Cortex of kidney (tissue), 1 donor: ENCODE measurements at places on chromosomes 2 and 18.

DNA sequence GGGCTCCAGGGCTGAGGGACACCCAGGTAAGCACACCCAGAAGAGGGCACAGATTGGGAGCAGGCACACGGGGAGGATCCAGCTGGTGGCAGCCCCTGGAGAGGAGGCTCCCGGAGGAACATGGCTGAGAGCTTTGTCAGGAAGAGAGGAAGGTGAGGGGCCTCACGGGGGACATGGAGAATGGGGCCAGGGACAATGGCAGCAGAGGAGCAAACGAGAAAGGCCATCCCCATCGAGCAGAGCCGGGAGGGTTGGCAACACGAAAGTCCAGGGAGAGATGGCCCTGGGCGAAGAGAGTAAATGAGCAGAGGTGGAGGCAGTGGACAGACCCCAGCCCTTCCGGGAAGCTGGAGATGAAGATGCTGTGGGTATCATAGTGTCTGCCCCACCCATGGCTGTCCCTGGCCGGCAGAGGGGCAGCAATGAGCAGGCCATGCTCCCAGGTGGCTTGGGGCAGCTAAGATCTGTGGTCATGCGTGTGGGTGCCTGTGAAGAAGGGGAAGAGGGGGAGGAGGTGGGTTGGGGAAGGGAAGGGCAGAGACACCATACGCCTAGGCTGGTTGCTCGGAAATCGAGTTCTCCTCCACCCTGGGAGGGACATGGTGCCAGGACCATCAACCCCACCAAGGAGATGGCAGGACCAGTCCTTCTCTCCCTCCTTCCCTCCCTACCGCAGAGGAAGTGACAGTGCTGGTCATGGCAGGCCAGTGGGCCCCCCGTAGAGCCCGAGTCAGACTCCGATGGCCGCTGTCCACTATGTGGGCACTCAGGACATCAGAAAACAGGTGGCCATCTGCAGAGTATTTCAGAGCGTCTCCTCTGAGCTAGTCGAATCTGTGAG, 191.7 kb downstream of the NDUFA10 start:
- DNase-seq, result no peak

GRCh38 chr18:3970929-3971328, 484.2 kb downstream of the DLGAP1 start:
- DNase-seq, result no peak

GRCh38 chr2:152961351-152961750, 242.9 kb downstream of the ARL6IP6 start:
- no peak for DNase-seq

DNA sequence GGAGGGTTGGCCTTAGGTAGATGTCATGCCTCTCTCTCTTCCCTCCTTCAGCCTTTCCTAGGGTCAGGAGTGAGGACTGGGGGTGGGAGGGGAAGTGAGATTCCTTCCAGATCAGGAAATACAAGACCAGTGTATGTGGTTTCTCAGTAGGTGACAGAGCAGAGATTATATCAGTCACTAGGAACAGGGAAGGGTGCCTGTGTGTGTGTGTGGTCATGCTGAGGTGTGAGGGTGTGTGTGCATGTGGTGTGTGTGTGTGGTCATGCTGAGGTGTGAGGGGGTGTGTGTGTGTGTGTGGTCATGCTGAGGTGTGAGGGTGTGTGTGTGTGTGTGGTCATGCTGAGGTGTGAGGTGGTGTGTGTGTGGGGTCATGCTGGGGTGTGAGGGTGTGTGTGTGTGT, 259.8 kb downstream of the LOXHD1 start:
- DNase-seq, result no peak
